Activated CD4-positive, alpha-beta memory T cell treated with anti-CD3 and anti-CD28 coated beads for 36 hours (primary cell): ENCODE measurements at places on chromosomes 13 and 19. TPM values are rescaled to one million over a fixed set of nuclear protein-coding genes. Genes with fewer than 3 reads are reported as not detected.
A peak's percentile ranks its signal among the peaks of the same experiment; 100 is the strongest.

GRCh38 chr19:50803633-50804419, 13.6 kb downstream of the ACP4 start:
- peak overlapping the region; percentile 100 for H3K27ac ChIP-seq
- DNase-seq, result no peak
- peak overlapping the region; percentile 96 for H3K4me3 ChIP-seq
- H3K27me3 ChIP-seq, result no peaks in the 10 kb centered on the region
- H3K36me3 ChIP-seq, result peaks cover 38% of the 10 kb centered on the region
- H3K4me1 ChIP-seq, result peaks cover 34% of the 10 kb centered on the region

GRCh38 chr13:31846182-31846938, 107.0 kb downstream of the RXFP2 start:
- H3K4me1 ChIP-seq, result peaks cover 13% of the 10 kb centered on the region
- H3K36me3 ChIP-seq, result no peaks in the 10 kb centered on the region

Gene SLC46A3
- 3.8 TPM for total RNA-seq

DNA sequence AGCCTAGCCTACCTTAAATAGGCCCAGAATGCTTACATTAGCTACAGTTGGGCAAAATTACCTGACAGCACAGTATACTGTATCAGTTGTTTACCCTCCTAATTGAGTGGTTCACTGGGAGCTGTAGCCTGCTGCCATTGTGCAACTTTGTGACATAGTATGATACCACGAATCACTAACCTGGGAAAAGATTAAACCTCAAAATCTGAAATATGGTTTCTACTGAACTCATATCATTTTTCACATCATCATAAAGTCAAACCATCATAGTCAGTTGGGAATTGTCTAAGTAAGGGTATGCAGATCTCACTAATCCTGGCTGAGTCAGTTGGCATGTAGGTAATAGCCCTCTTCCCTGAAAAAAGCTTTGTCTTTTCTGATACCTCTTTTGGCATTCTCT, 9.2 kb downstream of the PAN3 start:
- H3K4me3 ChIP-seq, result no peak overlapping the region
- H3K27ac ChIP-seq, result peak overlapping the region; percentile 13
- H3K36me3 ChIP-seq, result peaks cover 4% of the 10 kb centered on the region
